Activated CD8-positive, alpha-beta memory T cell treated with anti-CD3 and anti-CD28 coated beads, Interleukin-2, amount 10 ng/mL, durations not matched to agents 7 days and 5 days (primary cell): ENCODE measurements at places on chromosomes 12 and 14.
A peak's percentile ranks its signal among the peaks of the same experiment; 100 is the strongest.

DNA sequence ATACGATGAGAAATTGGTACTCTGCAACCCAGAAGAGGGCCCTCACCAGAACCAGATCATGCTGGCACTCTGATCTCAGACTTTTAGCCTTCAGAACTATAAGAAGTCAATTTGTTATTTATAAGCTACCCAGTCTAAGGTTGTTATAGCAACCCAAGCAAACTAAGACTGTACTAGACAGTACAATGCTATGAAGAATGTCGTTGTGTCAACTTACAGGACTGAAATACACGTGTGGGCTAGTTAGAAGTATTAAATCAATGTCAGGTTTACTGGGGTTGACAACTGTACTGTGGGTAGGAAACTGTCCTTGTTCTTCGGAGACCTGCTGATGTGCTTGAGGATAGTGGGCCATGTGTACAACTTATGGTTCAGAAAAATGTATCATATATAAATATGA, 19.7 kb downstream of the DUSP16 start:
- no peak for DNase-seq

GRCh38 chr14:22807432-22808087, 7.7 kb downstream of the SLC7A7 start:
- DNase-seq: no peak

DNA sequence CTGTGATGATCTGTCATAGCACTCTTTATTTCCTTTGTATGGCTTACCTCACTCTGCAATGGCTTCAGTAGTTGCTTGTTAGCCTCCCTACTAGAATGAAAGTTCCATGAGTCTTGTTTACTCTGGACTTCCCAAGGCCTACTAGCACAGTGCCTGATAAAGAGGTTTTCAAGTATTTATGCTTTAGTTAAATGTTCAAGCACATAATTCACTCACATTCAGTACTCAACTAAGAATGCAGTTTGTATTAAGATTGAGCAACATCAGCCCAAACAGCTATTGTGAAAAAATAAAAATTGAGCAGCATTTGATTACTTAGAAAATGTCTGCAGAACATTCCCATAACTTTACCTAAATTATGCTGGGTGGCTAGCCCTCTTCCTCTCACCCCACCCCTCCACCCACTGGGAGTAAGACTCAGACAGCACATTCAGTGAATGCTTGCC, 158.9 kb upstream of the AMIGO2 start:
- DNase-seq: no peak

- DNase-seq: no peak
Observed at GRCh38 chr12:94832105-94832504, 171.4 kb downstream of the NDUFA12 start.

DNA sequence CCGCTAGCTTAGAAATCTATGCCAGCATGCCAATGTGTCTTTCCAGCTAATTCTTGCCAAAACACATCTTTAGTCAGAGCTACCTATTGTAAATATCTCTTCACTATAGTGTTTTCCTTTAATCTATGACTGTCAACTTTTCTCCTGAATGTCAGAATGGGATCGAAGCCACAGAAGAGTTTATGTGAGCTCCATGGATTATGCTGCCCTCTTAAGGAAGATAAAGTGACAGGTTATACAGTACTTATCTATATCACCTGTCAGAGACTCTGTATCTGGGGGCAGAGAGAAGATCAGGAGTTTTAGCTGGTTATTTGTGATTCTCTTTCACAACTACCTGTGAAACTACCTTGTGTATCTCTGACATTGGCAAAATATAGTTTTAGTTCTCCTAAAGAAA, 204.3 kb upstream of the SEL1L start:
- no peak for DNase-seq

GRCh38 chr12:6426882-6427671, 17.7 kb upstream of the CD27 start:
- DNase-seq: peak; percentile 92

- DNase-seq: no peak
Observed at GRCh38 chr14:86221755-86222154, 691.8 kb downstream of the FLRT2 start.

DNA sequence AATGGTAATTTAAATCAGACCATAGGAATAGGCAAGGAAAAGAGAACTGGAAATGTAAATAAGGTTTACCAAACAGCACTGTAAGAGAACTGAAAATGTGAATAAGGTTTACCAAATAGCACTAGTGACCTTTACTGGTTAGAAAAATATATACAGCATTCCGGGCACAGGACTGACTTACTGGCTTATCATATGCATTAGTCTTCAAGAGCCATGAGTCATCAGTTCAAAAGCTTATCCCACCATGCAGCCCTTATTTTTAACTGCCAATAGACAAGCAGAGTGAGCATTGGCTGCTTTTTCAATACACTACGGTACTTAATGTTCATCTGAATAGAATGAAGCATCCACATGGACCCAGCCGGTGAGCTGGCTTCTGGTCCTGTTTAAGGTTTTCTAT, 13.0 kb upstream of the NELL2 start:
- DNase-seq: no peak

DNA sequence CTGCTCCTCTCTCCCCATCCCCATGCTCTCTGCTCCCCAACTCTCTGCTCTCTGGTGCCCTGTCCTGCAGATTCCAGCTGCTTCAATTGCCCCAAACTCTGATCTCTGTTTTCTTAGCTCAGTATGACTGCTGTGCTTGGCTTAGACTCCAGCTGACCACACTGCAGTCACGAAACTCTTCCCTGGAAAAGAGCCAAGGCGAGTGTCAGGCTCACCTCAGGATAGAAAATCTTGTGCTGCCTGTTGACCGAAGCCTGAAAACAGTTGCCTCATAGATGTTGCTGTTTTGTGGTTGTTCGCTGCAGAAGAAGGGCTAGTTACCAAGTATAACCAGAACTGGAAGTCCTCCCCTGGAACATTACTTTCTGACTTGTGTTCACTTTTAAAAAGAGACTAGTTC, 6.7 kb upstream of the STON2 start:
- no peak for DNase-seq

GRCh38 chr14:92658160-92658559, 90.3 kb downstream of the LGMN start:
- DNase-seq: no peak

- no peak for DNase-seq
Observed at GRCh38 chr12:68565391-68565903, 45.3 kb upstream of the RAP1B start.

DNA sequence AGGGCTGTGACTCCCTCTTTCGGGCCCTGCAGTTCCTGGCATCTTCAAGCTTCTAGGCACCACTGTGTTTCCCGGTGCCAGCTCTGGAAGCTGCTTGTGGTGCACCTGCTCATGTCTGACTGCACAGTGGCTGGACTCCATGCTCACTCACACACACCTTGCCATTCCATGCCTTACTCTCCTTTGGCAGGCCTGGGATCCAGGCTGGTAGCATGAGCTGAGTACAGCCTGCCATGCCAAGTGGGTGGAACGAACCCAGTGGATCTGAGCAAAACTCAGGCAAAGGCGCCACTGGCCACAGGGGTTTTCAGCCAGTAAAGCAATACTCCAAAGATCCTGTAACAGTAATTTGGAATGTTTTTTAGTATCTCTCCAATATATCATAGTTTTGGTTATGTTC, 902.7 kb upstream of the USP15 start:
- DNase-seq: no peak

GRCh38 chr12:24574538-24574937, 374.4 kb downstream of the BCAT1 start:
- DNase-seq: no peak
